ENCODE measurements at places on chromosomes 3 and 15. TPM values are rescaled to one million over a fixed set of nuclear protein-coding genes. Genes with fewer than 3 reads are reported as not detected.

GRCh38 chr3:197202694-197203093 is 95.7 kb downstream of the DLG1 start:
- no peak for DNase-seq

GRCh38 chr3:196175722-196176121 is 35.5 kb downstream of the ZDHHC19 start:
- DNase-seq = no peak

DNA sequence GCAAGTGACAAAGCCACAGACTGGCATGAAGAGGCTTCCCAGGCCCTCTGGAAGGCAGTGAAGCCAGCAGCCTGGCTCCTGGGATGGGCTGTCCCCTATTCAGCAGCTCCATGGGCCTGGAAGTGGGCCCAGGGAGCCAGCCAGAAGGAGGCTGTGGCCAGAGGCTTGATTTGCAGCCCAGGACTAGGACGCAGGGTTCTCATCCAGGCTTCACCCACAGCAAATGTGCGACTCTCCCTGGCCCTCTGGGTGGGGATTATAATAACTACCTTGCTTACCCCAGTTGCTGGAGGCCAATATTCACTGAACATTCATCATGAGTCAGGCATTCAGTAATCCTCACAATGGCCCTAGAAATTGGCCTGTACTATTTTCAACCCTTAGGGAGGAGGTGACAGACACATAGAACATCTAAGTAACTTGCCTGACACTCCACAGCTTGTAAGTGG is 24.6 kb upstream of the SRP14 start:
- no peak for DNase-seq

DNA sequence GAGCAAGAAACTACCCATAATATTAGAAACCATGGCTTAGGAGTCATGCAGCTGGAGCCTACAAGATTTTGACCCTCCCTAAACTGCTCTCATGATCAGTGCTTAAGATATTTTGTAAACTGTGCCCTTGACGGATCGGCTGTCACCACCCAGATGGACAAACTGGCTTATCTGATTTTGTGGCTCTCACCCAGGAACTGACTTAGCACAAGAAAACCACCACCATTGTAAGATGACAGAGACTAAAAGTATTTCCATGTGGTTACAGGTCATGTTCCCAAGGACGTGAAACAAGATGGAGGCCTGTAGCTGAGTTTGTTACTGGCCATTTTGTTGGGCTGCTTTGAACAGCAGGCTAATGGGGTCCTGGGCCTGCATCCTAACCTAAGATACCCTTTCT is 940.9 kb downstream of the OTOL1 start:
- DNase-seq = no peak

DNA sequence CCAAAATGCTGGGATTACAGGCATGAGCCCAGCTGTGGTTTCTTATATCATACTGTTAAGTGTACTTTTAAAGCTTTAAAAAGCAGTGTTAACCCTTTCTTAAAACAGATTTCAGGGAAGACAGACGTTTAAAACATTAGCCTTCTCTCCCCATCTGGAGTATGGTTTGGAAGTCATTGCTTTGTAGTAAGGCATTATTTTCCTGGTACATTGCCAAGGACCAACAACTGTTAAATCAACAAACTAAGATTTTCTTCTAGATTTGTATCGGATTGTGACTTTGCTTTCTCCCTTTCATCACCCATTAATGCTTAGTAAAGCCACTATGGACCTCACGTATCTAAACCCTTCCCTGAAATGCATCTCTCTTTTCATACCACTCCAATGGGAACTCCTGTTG is 50.5 kb downstream of the UBE2E1 start:
- peak; percentile 34 for DNase-seq

GRCh38 chr15:38471974-38472373 is 18.0 kb downstream of the FAM98B start:
- DNase-seq = no peak

CSPG5 gene
- total RNA-seq = 0.26 TPM
